Body of pancreas (tissue), 4 donors: ENCODE measurements at places on chromosomes 12 and 14. TPM values are rescaled to one million over a fixed set of nuclear protein-coding genes. Genes with fewer than 3 reads are reported as not detected.

DNA sequence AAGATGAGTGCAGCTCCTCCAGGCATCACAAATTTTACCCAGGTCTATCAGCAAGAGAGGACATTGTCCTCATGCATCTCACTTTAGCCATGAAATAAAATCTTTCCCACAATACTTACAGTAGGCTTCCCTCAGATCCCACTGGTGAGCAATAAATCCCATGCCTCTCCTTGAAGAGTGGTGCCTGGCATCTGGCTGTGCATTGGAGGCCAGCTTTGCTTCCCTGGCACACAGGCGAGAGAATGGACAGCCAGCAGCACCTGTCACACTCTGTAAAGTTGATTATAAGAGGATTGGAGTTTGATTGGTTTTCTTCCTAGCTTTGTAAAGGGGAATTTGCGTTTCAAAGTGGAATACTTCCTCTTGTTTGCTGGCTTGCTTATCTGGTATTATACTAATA, 1153.9 kb downstream of the AACS start:
- no peak for DNase-seq

Gene DEPDC4
- total RNA-seq: not detected

Gene IL22
- not detected for total RNA-seq

Gene A2M
- total RNA-seq: 97.3 TPM

DNA sequence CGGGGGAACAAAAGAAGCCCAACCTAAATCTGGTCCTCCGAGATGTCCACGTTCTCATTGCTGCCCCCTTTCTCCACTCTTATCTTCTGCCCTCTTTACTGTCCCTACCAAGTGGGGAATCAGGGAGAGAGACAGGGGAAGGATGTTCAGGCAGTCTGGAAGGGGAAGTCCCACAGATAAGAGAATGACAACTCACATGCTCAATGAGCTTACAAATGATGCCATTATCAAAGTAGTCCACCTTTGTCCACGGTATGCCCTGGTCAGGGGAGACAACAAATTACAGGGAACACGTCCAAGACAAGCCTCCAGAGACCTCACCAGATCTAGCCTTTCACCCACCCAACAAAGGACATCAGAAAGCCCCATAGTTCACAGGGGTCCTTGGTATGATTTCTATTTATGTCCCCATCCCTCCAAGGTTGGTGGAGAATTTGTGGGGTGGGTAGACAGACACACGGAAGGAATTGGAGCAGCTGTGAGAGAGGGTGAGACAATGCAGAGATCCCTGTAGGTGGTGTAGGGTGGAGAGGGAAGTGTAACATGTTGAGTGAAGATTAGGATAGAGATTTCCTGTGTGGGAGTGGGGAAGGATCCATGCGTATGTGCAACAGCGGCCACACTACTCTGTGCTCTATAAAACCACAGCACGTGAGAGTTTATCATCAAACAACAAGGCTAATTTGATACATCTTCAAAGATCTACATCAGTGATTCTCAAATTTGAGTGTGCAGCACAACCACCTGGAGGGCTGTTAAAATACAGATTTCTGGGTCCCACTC, 10.7 kb downstream of the MYO1A start:
- DNase-seq: no peak

DNA sequence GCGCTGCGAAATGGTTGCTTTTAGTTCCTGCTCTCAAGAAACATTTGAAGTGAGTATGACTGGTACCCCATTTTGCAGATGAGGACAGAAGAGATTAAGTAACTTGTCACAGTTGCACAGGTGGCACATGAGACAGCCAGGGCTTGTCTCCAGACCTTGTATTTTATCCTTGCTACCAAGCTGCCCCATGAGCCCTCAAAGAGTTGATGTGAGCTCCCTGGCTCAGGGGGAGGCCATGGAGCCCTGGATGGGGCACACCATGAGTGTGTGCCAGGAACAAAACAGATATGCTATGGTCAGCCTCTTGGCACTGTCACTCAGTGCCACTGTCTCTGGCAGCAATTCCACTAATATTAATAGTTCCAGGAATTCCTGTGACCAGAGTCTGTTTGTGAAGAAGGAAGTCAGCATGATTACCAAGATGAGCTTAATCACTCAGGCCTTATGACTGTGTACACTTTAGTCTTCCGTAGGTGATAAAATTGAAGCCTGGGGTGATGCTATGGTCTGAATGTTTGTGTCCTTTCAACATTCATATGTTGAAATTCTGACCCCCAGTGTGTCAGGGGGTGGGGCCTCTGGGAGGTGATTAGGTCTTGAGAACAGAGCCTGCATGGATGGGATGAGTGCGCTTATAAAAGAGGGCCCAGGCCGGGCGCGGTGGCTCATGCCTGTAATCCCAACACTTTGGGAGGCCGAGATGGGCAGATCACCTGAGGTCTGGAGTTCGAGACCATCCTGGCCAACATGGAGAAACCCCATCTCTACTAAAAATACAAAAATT, 806.8 kb downstream of the AACS start:
- DNase-seq: no peak

Gene EXOC3L4
- 0.66 TPM for total RNA-seq

- peak; percentile 85 for DNase-seq
These were observed 18.0 kb upstream of the DLK1 start for GRCh38 chr14:100708425-100709288.

- no peak for DNase-seq
These were observed 247.9 kb upstream of the RTL1 start for GRCh38 chr14:101151226-101151926.

Gene KRT7
- 196 TPM for total RNA-seq

- DNase-seq: no peak
These were observed 204.5 kb downstream of the SLC15A4 start for GRCh38 chr12:128619263-128619662.

- no peak for DNase-seq
These were observed 68.6 kb upstream of the RESF1 start for GRCh38 chr12:31890295-31891285.

DNA sequence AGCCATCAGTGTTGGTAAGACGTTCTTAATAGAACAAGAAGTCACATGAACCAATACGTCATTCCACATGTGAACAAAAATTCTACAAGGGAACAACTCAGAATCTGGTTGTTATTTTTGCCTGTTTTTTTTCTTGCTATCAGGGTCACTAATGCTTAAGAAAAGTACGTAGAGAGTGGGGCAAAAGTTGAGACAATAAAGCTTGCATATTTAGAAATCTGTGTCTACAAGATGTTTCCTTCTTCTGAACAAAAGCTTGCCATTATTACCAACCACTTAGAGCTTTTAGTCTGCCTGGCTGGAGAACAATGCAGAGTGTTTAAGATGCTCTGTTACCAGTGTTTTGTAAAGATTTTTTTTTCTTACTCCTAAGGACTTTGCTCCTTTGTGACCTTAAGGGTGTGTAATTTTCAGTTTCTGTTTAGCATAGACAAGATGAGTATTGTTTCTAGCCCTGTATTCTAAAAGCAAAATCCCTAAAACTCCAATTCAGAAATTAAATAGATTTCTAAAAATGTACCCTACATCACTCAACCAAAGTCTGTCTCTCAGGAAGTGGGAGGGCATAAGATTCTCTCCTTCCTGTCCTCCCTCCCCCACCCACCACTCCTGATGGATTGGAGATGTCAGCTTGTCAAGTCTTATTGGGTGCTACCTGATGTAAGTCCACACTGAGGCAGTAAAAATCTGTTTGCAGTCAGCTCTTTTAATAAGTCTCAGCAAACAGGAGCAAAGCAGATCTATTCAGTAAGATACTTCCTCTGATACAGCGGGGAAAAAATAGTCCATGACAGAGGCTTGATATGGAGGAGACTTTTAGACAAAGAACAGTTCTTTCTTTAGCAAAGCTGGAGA, 267.6 kb downstream of the GRIN2B start:
- DNase-seq: no peak

Gene OR4L1
- total RNA-seq: not detected

Gene DHH
- not detected for total RNA-seq

DNA sequence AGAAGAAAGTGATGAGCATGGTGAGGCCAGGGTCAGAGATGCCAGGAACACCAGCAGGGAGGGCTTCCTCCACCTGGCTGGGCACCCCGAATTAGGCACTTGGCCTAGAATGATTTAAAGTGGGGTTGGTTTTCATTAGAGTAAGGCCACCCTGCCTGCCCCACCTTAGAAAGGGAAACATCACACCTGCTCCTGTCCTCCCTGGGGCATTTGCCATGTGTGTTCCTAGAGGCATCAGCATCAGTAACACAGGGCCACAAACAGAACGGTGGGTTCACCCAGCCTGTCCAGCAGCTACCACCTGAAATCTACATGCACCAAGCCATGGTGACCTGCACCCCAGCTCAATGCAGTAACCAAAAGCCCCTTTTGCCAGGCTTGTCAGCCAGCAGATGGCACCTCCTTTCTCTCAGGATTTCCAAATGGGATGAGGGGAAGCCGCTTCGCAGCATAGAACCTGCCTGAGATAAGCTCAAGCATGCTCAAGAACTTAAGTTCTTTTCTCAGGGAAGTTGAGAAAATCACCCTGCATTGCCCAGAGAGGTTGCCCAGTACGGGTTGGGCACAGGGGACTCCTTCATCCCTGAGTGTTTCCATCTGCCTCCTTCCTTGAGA, 338.8 kb downstream of the DPF3 start:
- DNase-seq: no peak

DNA sequence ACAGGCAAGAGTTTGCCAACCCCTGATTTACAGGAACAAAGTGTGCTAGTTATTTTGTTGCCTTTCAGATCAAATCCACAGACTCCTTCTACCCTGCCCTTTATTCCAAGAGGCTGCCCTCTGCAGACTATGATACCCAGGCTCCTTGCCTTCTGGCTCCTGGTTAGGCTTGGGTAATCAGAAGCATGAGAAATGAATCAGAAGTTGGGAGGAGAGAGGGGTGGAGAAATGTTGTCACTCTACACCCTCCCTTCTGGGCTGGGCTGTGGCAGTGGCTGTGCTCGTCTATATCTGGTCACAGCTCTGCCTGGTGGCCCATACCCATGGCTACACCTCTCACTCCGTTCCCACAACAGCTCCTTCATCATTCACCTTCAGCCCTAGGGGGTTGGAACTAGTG, 204.6 kb upstream of the PLXNC1 start:
- DNase-seq: no peak

Gene PPP1R36
- 4.4 TPM for total RNA-seq

Gene SRGAP1
- total RNA-seq: 14.8 TPM

Gene NINJ2
- 5.6 TPM for total RNA-seq

Gene BMAL2
- total RNA-seq: 4.3 TPM

- no peak for DNase-seq
These were observed 73.3 kb downstream of the NCOR2 start for GRCh38 chr12:124493809-124494750.

Gene HOXC10
- not detected for total RNA-seq

Gene BBOF1
- total RNA-seq: 1.6 TPM

- DNase-seq: no peak
These were observed 3.4 kb upstream of the OTUB2 start for GRCh38 chr14:94022532-94023411.

DNA sequence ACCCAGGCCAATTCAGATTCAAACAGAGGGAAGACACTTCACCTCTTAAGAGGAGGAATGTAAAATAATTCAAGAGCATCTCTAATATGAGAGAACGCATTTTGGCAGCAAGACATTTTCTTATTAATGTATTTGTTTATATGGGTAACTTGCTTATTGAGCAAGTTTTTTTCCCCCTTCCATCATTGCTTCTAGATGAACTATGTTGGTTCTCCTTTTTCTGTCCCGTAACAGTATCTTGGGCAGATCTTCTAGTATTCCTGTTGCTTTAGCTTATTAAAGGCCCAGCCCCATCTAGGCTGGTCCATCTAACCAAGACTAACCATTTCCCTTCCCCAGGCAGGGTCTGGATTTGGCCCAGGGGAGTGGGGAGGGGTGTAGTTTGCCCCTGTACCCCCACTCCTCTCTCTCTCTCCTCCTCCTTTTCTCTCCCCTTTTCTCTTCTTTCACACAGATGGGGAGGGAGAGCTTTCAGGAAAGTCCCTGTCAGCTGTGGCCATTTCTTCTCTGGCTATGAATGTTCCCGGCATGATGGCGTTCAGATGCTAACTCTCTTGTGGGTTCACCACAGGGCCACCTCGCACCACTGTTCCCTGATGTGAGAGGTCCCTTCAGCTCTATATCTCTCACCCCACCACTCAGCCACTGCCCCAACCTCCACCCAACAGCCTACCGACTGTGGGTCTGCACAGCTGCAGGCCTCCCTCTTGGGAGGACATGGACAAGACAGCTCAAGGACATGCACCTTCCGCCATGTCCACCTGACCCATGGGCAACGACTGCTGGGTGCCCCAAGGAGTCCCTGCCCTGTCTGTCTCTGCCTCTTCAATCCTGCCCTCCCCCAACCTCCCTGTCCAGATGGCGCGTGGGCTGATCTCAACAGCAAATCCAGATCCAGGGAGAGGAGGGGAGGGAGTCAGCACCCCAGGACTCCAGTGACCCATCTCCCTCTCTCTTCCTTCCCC, 15.8 kb upstream of the RPS6KL1 start:
- DNase-seq: no peak
